ENCODE measurements at places on chromosomes 12 and 14.

DNA sequence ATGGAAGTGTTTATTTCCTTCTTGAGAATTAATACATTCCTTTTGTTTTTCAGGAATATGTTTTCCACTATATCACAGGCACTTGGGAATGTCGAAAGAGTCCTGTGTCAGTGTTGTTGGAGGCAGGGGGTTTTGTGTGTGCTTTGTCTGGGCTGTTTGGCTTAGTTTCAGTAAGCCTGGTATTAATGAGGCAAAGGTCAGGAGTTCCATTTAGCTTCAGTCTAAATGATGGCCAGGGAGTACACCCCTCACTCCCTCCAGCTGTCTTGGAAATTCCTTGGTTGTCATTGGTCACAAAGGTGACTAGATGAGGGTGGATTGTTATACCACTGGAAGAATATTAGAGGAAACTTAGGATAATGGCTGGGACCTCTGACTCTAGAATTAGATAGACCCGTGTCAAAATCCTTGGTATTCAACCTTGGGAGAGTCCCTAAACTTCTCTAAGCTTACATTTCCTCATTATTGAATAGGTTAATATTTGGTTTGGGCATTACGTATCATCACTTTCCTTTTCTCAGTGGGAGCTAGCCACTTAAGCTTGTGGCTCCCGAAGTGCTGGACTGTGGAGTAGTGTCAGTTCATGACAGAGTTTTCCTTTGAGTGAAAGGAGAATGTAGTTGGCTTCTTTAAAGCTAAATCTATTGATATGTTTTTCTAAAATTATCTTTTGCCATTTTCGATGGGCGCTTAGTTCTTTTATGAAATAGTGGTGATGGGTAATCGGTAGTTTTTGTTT, 5.2 kb downstream of the FRS2 start:
- DNase-seq: no peak

DNA sequence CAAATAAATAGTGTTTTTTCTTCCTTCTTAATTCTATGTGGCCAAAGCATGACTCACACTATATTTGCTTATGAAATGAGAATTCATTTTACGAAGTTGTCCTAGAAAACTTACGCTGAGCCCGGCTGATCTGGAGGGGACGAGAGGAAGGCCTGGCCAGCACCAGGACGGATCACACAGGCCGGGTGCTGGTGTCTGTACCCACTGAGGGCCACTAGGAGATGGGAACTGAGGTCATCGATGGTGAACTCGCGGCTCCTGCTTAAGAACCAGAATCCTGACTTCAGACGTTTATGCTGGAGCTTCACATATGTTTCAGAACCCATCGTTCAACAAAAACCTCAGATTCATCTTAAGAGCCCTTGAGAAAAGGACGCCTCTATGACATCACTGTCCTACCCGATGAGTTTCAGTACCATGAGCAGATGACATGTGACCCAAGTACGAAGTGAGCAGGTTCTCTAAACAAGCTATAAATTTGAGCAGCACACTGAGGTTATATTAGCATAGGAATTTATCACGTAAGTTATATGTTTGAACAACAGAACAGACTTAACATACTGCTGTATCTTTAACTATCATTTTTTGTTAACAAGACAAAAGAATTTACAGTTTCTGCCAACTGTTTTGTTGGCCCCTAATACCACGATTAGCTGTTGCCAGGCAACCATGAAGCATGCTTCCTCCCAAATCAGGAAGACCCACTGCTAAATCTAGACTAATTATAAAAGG, 111.9 kb downstream of the FOXN3 start:
- DNase-seq: no peak

GRCh38 chr12:113151655-113152054, 2.1 kb downstream of the CFAP73 start:
- no peak for DNase-seq

DNA sequence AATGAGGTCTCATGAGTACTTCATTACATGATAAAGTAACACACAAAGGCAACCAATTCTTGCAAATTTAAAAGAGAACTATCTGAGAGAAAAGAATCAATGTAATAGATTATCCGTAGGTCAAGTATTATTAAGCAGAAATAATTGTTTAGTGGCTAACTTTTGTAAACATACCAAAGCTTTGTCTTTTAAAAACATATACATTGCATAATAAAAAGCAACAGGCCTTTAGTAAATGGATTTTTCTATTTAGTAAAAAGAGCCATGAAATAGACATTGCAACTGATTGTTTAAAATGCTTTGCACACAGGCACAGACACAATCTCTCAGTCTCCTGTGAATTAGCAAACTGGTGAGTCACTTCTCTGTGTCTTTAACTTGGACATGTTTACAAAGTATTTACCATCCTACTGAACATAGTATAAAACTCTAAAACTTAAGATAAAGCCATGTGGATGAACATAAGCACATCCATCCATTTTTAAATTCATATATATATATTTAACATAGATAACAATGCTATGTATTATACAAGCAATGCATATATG, 518.7 kb upstream of the MGAT4C start:
- DNase-seq: no peak

DNA sequence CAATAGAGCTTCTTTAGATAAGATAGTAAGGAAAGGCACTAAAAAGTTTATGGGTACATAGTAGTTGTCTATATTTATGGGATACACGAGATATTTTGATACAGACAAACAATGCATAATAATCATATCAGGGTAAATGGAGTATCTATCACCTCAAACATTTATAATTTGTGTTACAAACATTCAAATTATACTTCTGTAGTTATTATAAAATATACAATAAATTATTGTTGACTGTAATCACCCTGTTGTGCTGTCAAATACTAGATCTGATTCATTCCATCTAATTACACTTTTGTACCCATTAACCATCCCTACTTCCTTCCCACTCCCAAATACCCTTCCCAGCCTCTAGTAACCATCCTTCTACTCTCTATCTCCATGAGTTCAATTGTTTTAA, 179.7 kb downstream of the FOXG1 start:
- no peak for DNase-seq

DNA sequence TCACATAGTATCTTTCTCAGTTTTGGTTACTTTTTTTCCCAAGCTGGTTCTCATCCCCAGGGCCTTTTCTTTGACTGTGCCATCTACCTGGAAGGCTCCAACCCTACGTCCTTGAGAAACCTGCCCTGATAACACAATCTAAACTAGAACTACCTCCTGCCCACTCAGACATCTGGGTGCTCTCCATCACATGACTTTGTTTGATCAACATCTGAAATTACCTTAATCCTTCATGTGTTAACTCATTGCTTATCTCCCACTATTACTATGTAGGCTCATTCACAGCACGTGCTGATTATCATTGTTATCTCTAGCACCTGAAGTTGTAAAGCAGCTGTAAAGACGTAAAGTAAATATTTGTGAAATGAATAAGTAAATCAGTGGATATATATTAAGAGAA, 784.0 kb downstream of the TMTC2 start:
- no peak for DNase-seq

DNA sequence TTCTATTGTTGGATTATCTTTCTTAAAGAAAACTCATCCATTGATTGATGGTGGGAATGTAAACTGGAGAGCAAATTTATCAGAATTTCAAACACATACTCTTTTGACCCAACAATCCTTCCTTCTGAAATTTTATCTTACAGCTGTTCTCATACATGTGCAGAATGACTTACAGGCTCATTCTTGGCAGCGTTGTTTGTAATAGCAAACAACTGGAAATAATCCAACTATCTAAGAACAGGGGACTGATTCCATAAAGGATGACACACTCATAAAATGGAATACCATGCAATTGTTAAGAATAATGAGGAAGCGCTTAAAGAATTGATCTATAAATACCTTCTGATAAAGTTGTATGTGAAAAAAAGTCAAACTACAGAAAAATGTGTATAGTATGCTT, 24.0 kb downstream of the RHOJ start:
- no peak for DNase-seq

- no peak for DNase-seq
These were observed 52.8 kb downstream of the PPFIBP1 start for GRCh38 chr12:27576667-27577347.

- no peak for DNase-seq
These were observed 40.7 kb upstream of the HDAC7 start for GRCh38 chr12:47860279-47860841.

- DNase-seq: no peak
These were observed 44.5 kb downstream of the GTF2A1 start for GRCh38 chr14:81176241-81176640.

DNA sequence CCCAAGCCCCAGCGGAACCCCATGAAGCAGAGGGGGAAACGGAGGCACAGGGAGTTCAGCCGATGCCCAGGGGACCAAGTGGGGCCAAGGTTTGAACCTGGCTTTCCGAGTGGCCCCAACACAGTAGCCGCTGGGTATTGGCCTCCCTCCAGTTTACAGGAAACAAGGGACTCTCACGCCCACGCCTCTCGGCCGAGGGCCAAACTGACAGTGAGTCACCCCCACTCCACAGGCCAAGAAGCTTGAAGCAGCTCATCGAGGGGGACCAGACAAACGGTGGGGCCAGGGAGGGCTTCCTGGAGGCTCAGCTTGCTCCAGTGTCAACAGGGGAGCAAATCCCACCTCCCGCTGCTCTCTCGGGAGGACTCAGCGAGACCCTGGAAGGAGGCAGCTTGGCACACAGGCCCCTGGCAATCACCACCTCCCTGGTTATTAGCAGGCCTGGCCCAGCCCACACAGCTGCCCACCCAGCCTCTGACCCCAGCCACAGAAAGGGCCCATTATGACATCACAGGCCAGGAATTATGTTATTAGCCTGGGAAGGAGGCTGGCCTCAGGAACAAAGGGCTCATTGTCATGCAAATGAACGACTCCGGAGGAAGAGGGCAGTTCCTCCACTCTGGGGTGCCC, 54.6 kb downstream of the NCOR2 start:
- no peak for DNase-seq

- DNase-seq: no peak
These were observed 151.6 kb downstream of the KCNA5 start for GRCh38 chr12:5195244-5195643.

All from stimulated activated CD4-positive, alpha-beta T cell treated with anti-CD3 and anti-CD28 coated beads, Interleukin-15, amount 100 ng/mL, for 1 hour (primary cell).